ENCODE measurements at places on chromosomes 13 and 19. TPM values are rescaled to one million over a fixed set of nuclear protein-coding genes. Genes with fewer than 3 reads are reported as not detected.

Gene BRSK1
- polyA plus RNA-seq, result 2.6 TPM

Gene ANKRD27
- polyA plus RNA-seq, result 9.2 TPM

Gene DZIP1
- 3.9 TPM for polyA plus RNA-seq

Gene COL4A1
- 36.1 TPM for polyA plus RNA-seq

Gene APC2
- 0.08 TPM for polyA plus RNA-seq

Gene ZNF544
- 24.7 TPM for polyA plus RNA-seq

Gene MBD3L3
- polyA plus RNA-seq, result not detected

Gene FGF22
- polyA plus RNA-seq, result not detected

Gene ZNF284
- 0.67 TPM for polyA plus RNA-seq

Gene ZNF578
- polyA plus RNA-seq, result 0.12 TPM

- no peak for DNase-seq
Observed at GRCh38 chr13:96903085-96903484, 91.2 kb downstream of the OXGR1 start.

DNA sequence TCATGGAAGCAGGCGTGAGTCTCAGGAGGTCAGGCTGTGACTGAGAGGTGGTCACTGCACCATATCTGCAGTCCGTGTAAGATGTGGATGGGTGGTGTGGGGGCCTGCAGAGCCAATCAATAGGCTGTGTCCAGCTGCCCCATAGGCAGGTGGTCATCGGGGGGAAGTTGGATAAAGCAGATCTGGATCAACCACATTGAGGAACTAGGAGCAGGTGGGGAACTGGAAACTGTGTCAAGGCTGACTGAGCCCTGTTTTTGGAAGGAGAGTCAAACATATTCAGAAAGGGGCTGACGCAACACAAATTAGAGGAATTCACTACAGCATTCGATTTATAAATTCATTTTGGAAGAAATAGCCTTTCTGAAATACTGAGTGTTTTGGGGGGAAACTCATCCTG lies 15.0 kb downstream of the CLEC4M start:
- DNase-seq, result no peak

DNA sequence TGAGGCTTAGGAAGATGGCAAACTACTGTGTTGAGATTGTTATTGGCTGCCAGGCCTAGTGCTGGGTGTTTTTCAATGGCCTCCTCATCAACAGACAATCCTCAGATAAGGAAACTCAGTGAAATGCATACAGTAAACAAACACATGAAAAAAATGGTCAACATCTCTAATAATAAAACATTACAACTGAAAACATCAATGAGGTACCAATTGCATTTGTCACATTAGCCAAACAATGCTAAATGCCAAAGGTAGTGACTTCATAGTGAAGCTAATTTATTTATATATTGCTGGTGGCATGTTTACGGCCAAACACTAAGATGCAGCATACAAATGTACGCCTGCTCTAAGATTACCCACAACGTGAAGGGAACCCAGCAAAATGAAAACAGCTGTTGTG lies 224.0 kb upstream of the UBL3 start:
- no peak for DNase-seq

GRCh38 chr19:17025991-17026658 lies 485 bp downstream of the CPAMD8 start:
- no peak for DNase-seq

- no peak for DNase-seq
Observed at GRCh38 chr13:113919761-113920559, 53.9 kb downstream of the C13orf46 start.

GRCh38 chr19:50790396-50790795 lies at the start of gene ACP4:
Gene ACP4, plus strand, starts transcription at chr19:50790415. Its CDS starts 0 bp downstream, at chr19:50790415.
- DNase-seq, result no peak

GRCh38 chr13:106263801-106264200 lies 271.7 kb downstream of the EFNB2 start:
- DNase-seq, result no peak

- DNase-seq, result no peak
Observed at GRCh38 chr19:582497-583197, 7.0 kb upstream of the HCN2 start.

- peak; percentile 35 for DNase-seq
Observed at GRCh38 chr19:16315825-16316505, 8.7 kb upstream of the KLF2 start.

- DNase-seq, result no peak
Observed at GRCh38 chr13:113802761-113803160, 43.7 kb downstream of the TMEM255B start.

DNA sequence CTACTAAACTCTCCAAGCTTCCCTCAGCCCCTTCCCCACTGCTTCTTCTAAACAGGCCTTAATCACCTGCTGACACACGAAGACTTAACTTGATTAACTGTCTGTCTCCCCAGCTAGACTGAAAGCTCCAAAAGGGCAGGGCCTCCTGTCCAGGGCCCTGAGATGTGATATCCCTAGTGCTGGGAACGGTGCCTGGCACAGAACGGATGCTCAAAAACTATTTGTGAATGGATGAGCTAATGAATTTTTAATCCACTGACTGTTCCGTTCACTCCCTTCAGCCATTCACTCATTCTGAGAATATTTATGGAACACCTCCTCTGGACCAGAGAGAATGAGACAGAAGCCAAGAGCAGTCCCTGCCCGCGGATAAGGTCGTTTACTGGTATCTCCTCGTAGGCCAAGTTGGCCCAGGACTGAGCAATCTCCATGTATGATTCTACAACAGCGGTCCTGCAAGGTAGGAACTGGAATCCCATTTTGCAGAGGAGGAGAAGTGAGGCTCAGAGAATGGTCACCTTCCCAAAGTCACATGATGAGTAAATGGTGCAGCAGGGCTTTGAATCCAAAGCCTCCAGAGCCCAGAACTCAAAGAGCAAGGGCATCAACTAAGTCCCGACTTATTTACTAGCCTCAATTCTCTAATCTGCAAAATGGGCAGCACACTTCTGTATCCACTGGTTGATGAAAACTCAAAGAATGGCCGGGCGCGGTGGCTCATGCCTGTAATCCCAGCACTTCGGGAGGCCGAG lies 3.4 kb downstream of the DMWD start:
- DNase-seq, result no peak

GRCh38 chr13:45108716-45109101 lies 11.6 kb upstream of the GTF2F2 start:
- no peak for DNase-seq

GRCh38 chr19:32809754-32810153 lies 59.8 kb downstream of the SLC7A9 start:
- DNase-seq, result no peak

- no peak for DNase-seq
Observed at GRCh38 chr19:5615756-5616327, 6.7 kb downstream of the SAFB2 start.

DNA sequence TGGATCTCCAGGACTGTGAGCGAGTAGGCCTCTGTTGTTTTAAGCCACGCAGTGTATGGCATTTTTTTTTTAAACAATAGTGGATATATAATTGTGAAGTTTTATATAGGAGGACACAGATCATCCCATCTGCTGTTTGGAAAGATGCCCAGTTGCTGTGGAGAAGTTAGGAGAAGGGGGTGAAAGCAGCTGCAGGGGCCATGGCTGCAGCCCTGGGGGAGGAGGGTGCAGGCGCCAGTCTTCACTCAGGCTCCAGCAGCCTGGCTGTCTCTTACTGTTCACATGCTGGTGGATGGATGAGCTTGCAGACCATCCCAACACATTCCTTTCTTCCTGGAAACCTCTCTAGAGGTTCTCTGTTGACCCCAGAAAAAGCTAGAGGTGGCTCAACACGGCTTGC lies 242.3 kb downstream of the TEX29 start:
- DNase-seq, result no peak

DNA sequence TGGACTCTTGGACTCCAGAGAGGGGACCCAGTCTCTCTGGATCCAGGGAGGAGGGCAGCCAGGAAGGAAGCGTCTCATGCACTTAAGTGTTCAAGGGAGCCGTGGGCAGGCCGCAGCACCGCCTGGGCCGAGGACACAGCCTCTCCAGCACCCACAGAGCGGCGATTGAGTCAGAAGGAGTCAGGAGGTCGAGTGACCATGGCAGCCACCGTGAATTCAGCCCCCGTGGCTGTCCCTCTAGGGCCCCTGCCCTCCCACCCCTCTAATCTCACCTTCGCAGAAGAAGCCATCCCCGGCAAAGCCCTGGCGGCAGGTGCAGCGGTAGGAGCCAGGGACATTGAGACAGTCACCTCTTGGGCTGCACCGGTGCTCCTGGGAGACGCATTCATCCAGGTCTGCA lies 38.0 kb downstream of the FBN3 start:
- DNase-seq, result no peak
